ENCODE measurements at places on chromosomes 12 and 14.

DNA sequence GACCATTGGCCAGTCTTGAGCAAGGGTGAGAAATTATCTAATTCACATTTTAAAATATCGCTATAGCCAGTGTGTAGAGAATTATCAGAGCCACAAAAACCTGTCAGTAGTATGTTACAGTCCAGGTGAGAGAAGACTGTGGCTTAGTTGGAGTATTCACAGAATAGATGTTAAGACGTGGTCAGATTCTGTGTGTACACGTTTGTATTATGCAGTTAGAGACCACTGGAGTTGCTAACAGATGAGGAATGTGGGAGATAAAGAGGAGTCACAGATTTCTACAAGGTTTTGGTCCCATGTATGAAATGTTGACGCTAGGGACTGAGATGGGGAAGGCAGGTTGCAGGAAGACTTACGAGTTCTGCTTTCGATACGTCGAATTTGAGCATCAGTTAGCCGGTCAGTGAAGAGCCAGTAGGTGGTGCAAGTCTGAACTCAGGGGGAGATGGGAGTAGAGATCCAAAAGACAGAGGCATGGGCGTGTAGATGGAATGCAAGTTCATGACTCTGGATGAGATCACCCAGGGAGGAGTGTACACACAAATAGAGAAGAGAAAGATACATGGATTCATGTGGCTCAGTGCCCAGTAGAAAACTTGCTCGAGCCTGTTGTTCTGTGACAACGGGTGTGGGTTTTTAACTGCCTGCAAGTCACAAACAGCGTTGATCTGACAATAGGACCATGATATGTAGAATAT is 114.8 kb upstream of the FLRT2 start:
- DNase-seq, result peak; percentile 99

DNA sequence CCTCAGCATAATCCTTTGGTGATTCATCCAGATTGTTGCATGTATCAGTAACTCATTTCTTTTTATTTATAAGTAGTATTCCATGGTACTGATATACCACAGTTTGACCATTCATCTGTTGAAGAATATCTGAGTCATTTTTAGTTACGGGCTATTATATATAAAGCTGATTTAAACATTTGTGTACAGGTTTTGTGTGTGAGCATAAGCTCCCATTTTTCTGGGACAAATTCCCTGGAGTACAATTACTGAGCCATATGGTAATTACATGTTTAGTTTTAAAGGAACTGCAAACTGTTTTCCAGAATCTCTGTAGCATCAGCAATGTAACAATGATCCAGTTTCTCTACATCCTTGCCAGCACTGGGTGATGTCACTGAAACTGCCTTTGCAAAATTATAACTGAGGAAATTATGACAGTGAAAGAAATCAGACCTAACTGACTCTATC is 236.2 kb upstream of the KRR1 start:
- peak; percentile 80 for DNase-seq

GRCh38 chr14:36580856-36581831 is 1.3 kb downstream of the NKX2-8 start:
- peak; percentile 25 for DNase-seq

- DNase-seq, result no peak
Observed at GRCh38 chr12:3137268-3137781, 60.1 kb downstream of the TSPAN9 start.

GRCh38 chr12:53413485-53414204 is 10.0 kb upstream of the AMHR2 start:
- DNase-seq, result peak; percentile 25

DNA sequence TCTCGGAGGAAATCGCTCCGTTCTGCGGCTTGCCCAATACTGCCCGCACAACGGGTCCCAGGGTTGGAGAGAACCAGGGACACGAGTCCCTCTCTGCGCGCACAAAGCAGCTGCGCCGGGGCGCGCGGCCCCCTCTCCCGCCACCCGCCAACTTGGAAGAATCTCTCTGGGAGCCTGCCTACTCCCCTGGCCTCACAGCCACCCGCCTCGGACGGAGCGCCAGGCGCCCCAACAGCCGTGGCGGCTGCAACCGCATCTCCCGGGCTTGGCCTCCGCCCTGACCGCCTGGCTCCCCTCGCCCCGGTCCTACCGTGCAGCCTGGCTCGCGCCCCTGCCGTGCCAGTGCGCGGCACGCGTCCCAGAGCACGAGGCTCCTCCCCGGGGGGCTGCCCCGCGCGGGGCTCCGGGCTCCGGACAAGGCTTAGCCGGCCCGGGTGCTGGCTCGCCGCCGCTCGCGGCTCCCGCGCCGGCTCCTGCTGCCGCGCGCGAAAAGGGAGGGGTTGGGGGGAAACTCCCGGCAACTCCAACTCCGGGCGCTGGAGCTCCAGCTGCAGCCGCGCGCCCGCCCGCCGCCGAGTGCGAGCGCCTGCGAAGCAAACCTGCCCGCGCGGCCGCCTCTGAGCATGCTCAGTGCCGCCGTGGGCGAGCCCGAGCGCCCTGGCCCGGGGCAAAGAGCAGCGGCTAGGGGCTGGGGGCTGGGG is at the start of gene STXBP6:
TSS of gene STXBP6 (minus strand) at position 580 of the 701 bp plus-strand sequence. CDS start 75,329 bp downstream, outside the sequence.
- DNase-seq, result peak; percentile 69

DNA sequence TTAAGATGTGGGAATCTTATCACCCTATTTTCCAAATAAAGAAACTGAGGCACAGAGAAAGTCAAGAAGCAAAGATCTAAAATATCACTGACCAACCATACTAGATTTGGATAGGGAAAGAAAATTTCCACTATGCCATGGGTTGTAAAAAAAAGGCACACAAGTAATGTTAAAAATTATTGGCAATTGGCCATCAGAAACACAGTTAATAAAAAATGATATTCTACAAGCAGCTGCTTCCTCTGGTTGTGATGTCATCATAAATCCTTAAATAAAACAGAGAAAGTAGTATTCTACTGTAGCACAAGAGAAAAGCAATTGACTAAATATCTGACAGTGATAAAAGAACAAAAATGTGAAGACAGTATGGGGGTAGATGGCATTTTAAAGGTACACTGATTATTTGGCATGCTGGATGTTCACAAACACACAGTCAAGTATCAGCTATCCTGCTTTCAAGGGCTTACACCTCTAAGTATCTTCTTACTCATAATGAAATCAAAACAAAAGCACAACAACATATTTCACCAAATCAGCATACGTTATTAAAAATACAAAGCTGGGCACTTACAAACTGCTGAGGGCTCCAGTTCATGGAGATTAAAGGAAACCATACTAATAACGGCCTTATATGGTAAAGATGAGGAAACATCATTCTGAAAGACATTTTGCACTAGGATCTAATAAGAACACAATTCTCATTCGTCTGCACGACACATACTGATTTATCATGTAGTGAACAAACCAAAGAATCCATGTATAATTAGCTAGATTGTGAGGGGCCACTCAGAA is 45.7 kb downstream of the CORO1C start:
- peak; percentile 48 for DNase-seq

DNA sequence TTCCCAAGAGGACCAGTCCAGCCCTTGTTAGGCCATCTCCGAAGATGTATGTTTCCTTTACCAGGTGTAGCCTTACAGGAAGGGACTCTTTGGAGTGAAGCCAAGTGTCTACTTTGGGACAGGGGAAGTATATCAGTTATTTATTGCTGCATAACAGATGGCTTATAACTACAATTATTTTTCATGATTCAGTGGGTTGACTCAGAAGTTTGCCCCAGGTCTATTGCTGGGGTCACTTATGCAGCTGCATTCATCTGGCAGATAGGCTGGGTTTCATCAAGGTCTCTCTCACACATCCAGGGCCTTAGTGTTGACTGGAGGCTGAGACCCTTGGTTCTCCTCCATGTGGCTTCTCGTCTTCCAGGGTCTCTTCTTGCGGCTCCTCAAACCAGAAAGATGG is 170.1 kb downstream of the NRXN3 start:
- DNase-seq, result no peak

DNA sequence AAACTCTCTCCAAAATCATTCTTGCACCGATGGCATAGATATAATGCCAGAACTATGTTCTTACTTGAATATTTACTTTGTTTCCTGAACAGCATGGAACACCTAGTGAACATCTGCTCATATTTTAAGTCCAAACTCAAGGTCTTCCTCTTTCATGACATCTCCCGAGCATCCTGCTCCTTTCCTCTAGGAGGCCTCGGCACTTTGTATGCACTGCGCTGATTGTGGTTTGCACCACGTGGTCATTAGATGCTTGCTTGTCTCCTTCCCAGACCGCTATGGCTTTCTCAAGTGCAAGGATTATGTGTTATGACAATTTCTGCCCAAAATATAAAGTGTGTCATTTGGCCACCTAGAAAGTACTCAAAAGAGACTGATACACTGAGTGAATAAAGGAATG is 912.0 kb downstream of the GALC start:
- DNase-seq, result no peak

DNA sequence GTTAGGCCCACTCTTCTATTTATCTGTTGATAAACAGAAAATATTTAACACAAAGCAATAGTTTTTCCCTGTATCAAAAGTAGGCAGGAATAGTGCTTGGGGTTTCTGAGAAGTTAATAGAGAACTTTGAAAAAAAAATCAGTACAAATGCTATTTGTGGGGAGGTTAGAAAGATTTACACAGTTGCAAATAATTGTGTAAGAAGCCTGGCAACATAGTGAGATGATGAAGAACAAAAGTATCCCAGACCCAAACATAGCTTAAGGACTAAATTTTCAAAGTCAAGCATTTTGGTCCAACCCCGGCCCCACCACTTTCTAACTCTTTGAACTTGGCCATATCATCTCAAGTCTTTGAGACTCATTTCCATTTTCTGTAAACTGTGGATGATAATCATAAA is 687.5 kb upstream of the TMEM132C start:
- no peak for DNase-seq

DNA sequence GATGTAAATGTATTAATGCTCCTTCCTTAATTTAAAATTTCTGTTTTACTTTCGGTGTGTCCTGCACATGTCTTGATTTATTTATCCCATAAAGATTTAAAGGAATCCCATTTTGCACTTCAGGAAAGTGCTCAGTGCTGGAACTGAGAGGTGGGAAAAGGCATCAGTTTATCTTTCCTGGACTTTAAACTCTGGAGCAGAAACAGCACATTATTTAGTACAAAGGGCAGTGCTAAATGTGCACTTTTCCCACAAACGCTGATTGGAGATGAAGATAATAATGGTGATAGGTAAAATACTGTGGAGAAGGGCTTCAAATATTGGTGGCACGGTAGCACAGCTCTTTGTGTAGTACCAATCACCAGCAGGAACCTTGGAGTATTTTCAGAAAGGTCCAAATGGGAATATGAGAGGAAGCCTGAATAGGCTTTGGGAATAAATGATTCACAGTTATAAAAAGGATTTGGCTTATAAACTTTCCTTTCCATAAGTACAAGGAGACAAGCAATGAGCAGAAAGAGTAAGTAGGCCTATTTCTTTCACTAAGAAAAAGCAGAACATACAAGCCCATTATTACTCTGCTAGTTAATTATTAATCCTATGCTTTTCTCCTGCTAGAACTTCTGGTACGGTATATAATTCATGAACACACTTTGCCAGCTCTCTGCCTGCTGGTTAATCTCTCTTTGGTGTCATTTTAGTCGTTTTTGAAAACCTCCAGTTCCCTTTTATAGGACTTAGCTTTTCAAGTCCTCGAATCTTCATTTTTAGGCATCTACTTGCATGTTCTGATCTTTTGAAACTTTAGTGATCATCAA is 58.3 kb downstream of the SLC15A5 start:
- DNase-seq, result no peak

DNA sequence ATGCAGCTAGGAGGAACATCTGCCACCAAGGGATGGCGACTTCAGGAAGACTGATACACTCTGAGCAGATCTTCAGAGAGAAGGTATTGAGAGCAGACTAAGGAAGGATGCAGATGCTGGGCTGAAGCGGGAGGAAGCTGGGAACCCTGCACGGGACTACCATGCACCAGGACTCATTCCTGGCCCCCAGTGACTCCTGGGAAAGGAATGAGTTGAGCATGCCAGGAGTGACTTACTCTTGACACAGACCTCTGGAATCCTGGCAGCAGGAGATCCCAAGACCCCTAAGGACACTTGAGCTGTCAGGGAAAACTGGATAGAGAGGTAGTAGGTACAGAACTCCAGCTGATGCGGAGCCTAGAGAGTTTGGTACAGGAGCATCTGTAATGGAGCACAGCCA is 336.1 kb downstream of the RPS29 start:
- DNase-seq, result no peak
